ENCODE measurements at places on chromosomes 5 and 9.

DNA sequence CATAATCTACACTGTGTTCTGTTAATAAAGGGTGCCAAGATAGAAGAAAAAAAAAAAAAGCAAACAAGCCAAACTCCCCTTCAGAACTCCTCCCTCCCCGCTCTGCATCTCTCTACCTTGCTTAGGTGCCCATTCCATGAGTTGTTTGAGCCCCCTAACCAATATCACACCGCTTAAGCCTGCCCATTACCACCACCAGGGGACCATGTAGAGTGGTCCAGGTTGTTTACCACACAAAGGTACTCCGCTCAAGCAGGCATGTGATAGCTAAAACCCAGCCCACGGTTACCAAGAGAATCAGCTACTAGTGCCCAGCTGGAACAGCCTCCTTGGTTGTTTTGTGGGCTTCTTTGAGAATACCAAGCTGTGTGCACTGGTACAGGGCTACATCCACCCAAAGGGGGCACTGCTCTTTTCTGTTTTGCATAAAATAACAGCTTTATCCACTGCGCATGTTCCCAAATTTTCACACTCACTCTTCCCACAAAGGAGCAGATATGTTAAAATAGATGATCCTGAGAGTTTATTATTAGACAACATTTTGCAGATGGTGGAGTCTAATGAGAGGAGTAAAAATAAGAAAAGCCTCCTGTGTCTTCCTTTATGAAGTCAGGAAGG is 304.1 kb downstream of the DEPDC1B start:
- DNase-seq, result no peak

- no peak for DNase-seq
Measured at GRCh38 chr5:35908814-35909213, 29.6 kb downstream of the CAPSL start.

DNA sequence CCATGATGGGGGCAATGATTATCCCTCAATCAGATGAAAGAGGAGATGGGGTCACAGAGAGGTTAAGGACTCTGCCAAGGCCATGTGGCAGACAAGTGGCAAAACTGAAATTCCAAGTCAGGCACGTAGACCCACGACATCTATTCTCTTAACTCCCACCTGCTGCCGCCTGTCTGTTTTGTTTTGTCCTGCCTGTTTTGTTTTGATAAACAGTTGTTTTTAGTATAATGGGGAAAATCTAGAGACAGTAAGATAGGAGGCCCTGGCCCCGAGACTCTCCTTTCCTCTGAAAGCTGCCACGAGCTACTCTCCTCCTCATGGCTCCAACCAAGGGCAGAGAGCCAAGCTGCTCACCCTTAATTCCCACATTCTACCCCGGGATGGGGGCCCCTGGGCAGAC is 4.9 kb downstream of the FSTL4 start:
- DNase-seq, result no peak

DNA sequence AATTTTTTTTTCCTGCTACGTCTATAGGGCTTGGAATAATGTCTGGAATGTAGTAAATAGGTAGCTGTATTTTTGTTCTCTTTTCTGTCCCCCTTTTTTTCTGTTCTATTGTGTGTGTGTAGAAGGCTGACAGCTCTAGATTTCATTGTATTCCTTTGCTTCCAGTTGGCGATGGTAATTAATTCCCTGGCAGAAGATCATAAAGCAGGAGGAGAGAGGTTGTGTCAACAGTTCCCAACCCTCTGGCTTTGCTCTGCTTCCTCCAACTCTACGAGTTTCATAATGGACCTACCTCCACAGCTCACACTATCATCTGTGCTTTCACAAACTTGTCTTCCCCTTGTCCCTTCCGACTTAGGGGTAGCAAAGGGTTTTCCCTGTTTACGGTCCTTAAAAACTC is 117.9 kb upstream of the CDH18 start:
- no peak for DNase-seq

DNA sequence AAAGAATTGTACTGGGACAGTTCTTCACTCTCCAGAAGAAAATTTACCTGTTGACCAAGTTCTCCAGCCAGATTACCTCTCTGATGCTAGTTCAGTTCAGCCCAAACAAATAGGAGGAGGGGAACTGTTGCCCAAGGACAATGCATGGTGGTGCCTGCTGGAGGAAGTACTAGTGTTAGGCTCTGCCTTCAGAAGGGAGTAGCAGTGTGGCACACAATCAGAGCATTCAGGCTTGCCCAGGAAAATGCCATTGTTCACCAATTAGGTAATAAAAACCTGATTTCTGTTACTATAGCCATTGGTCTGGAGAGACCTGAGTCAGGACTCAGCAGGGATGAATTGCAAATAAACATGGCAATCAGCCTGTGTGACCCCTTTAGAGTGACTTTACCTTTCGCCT is 720.8 kb upstream of the ZNF608 start:
- no peak for DNase-seq

DNA sequence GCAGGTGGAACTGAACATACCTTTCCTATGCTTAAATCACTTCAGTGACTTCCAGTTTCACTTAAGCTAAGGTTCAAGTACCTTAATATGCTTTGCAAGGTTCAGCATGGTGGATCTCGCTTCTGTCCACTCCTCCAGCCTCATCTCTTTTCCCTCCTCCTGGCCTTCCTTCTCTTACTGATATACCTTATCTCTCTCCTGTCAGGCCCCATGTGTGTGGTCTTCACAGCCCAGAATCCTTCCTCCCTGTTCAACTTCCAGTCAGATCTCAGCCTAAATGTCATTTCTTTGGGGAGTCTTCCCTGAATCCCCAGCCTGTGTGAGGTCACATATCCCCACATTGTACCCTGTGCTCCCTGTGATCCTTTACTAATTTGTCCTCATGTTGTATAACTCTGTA is 87.7 kb downstream of the ANGPTL2 start:
- no peak for DNase-seq

DNA sequence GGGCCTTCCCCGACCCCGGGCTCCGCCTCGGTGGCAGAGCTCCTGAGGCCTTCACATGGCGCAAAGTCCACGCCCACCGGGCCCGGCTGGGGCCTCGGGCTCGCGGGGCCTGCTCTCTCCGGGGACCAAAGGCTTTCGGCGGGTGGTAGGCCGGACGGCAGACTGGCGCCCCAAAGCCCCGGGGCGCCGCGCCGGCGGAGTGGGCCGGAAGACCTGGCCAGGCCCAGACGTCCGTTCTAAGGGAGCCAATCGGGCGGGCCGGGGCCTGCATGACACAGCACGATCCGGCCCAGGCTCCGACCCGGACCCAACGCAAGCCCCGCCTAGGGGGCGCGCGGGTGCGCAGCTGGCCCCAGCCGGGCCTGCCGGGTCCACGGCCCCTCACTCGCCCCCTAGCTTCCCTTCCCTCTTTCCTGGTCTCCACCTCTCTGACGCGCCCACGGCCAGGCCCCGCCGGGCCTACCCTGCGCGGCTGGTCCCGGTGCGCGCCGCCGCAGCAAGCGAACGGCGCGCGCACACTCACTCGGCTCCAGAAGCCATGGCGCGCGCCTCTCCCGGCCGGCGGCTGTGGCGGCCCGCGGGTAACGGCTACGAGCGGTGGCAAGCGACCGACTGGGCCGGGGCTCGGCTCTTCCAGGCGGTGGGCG is 488 bp downstream of the VCP start:
- DNase-seq, result peak; percentile 52

DNA sequence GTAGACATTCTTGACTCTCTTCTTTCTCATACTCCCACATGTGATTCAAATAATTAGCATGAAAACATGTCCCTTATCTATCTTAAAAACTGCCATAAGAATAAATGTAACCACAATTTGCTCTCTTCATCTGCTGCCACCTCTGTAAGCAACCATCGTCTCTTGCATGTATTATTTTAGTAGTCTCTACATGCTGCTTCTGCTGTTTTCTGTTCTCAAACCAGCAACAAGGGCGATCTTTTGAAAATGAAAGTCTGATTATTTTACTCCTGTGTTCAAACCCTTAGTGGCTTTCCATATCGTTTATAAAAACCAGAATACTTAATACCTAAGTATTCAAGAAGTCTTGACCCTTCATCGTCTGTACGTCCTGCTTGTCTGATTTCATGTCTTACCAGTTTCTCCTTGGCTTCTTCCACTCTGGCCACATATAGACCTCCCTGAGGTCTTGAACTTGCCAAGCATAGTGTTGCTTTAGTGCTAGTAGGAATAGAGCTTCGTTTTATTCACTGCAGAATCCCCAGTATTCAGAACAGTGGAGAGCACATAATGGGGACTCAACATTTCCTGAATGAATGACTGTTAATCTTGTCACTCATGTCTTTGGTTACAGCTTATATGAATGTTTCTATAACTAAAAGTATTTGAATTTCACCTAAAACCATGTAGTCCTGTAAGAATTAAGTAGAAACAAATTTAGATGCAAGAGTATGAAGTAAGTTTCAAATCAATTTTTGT is 10.6 kb downstream of the CDC42SE2 start:
- DNase-seq, result no peak

DNA sequence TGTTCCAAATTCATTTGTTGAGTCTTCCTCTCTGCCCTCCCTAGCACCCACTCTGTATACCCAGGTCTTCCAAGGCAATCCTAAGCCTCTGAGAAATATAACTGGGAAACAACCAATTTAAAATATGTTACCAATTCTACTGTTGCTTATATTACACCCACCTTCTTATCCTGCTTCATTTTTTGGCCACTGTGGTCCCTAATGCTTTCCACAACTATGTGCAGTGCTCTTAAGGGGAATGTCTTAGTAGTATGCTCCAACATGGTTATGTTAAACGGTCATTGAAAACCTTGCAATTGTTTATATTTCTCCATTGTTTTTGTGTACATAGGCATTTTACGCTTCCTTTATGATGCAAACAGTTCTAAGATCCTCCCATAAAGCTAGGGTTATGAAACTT is 273.1 kb upstream of the HAPLN1 start:
- DNase-seq, result no peak

DNA sequence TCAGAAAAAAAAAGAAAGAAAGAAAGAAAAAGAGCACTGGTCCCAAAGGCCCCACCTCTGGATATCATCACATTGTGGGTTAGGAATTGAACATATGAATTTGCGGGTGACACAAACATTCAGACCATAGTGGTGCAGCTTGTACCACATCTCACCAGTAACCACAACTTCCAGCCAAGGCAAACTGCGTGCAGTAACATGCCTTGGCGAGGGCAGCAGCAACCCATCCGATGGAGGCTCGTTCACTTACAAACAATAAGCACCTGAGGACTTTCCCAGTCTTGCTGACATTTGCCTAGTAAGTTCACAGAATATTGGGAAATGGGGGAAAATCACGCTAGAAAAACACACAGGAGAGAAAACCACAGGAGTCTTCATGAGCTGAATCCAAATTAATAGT is 508.1 kb downstream of the ZNF608 start:
- DNase-seq, result no peak

DNA sequence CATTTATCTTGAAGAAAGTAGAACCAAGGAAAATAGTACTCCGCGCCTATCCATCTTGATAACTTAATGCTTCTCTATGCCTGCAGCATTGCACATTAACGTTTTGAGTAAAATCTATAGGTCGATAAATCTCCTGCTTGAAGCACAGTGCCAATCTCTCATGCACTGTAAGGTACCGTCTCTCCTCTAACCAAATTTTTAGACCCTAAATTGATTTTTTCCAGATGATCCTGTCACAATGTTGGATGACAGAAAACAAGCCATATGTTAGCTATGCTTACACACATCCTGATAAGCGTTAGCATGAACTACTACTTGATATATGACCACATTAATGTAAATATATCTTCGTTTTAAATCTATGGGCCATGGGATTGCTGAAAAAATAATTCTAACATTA is 723.8 kb upstream of the CDH6 start:
- DNase-seq, result no peak

GRCh38 chr9:33510262-33511183 is 13.5 kb upstream of the ANKRD18B start:
- no peak for DNase-seq

DNA sequence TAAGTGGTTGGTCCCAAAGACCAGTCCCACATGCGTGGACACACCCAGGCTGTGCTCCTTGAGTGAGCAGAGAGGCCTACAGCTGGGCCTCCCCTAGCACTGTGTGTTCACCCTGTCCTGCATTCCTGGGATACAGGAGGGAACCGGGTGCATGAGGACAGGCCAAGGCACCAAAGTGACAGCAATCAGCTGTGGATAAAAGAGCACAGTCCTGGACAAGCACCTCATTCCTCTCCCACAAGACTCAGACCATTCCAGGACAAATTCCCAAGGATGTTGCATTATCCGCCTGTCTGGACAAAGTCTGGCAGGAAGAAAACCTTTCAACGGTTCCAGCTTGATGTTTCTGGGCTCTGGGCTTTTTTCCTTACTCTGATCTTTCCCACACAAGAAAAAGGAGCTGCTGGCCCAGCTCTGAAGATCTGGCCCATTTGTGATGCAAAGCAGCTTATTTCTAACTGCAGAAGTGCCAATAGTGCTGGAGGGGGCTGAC is 273.2 kb downstream of the ENC1 start:
- DNase-seq, result no peak
